Mesenteric fat pad (tissue), 1 donor: ENCODE measurements at places on chromosomes 1 and 21. TPM values are rescaled to one million over a fixed set of nuclear protein-coding genes. Genes with fewer than 3 reads are reported as not detected.

Gene FUCA1
- total RNA-seq, result 40.6 TPM

Gene TAGLN2
- 314 TPM for total RNA-seq

Gene MMEL1
- total RNA-seq, result 3.2 TPM

Gene HCRTR1
- 0.39 TPM for total RNA-seq

Gene LBR
- total RNA-seq, result 55.3 TPM

Gene PDC
- total RNA-seq, result not detected

DNA sequence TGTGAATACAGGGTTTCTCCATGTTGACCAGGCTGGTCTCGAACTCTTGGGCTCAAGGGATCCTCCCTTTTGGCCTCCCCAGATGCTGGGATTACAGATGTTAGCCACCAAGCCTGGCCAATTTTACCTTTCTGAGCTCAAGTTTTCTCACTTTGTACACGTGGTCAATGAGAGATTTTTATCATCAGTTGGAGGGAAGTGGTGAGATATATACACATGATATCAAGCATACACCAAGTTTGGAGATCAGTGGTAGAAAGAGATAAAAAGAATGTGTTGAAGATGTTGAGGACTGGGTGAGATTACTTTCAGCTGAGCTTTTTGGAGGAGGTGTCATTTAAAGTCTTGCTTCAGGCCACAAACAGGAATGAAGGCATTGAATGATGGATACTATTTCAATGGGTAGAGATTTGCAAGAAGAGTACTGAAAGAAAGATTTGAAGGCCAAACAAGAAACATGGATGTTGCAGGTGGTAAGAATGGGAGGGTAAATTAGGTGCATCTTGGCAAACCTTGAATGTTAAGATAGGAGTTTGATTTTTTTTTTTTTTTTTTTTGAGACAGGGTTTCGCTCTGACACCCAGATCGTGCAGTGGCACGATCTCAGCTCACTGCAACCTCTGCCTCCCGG lies 3.0 kb upstream of the SESN2 start:
- no peak for DNase-seq

DNA sequence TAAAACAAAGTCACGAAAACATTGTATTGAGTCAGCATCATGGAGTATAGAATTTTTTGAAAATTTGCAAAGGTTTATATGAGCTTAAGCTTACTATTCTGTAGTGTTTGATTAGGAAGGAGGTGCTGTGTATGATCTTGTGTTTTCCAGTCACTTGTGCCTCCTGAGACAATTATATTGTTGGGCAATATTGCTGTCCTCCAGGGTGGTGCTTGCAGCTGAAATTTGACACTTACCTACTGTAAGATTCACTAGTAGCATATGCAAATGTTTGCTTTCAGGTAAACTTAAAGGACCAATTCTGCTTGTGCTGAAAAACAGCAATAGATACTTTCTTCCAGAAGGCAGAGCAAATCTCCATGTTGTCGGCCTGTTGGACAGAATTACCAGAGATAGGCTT lies 268.0 kb downstream of the TGFB2 start:
- DNase-seq, result no peak

GRCh38 chr1:94395748-94396309 lies 22.4 kb upstream of the ABCD3 start:
- no peak for DNase-seq

GRCh38 chr1:196538473-196538872 lies 69.8 kb downstream of the KCNT2 start:
- DNase-seq, result no peak

DNA sequence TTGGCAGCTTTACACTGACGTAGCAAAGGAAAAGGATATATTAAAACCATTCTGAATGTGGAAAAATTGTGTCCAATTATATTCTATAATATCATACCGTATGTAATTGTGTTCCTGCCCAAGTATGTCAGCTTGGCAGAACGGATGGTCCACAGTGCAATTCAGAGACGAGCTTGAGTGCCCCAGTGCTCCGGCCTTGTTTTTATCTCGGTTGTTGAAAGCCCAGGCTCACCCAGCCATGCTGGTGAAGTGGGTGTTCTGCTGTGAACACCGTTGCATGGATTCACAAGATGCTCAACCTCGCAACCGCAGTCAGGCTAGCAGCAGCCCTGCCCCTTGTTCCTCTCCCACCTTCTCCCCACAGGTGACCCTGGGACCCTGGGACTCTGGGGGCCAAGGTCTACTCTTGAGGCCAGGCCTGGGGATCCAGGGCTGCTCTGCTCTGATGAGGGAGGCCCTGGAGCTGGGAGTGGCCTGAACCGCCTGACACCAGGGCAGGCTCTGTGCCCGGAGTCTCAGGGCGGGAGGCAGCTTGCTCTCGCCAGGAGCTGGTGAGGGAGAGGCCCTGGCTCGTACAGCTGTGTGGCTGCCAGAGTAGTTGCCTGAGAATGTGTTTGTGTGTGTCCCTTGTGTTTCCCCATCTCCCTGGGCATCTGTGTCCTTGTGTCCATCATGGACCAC lies 11.2 kb downstream of the PTPRF start:
- no peak for DNase-seq

- no peak for DNase-seq
Measured at GRCh38 chr1:198749279-198749678, 110.4 kb downstream of the PTPRC start.

DNA sequence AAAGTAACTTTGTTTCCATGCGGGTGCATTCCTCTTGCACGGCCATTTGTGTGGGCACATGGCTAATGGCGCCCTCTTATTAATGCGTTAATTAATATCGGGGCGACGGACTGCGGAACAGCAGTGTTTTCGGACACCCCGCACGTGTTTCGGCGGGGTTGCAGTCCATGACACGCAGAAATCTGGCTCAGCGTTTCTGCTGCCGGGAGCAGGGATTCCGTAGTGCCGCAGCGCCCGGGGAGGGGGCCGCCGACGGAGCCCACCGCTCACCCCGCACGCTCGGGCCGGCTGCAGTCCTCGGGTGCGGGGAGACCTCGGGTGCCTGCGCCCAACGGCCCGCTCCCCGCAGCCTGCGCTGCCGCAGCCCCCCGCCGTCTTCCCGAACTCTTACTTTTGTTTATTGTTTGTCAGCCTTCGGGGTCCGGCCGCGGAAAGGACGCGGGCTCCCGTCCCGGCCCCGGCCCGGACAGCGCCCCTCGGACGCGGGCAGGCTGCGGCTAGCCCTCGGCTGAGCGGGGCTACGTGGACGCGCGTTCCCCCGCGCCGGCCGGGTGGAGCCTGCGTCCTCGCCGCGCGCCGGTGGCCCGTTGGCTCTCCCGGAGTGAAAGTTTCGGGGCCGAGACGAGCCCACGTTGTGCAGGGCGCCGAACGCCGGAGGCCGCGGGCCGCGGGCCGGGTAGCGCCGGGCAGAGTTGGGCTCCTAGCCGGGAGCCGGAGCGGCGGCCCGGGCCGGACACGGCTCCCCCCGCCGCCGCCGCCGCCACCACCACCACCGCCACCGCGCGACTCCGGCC lies 849 bp downstream of the NFIA start:
- DNase-seq, result peak; percentile 87

DNA sequence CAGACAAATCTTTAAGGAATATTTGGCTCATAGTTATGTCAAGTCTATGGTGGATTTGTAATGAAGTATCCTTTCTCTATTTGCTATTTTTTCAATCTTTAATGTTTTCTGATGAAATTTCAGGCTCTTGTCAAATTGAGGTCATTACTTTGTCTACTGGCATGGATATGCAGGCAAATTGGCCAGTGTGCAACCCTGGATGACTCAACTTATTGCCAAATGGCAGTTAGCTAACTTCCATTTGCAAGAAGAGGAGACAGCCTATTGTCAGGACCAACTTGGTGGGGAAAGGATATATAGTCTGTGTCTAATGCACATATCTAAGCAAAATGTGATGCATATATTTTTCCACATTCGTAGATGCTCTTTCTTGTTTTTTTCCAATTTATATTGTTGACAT lies 530.5 kb downstream of the PTBP2 start:
- no peak for DNase-seq

- no peak for DNase-seq
Measured at GRCh38 chr21:19368944-19369343, 965.4 kb upstream of the TMPRSS15 start.

DNA sequence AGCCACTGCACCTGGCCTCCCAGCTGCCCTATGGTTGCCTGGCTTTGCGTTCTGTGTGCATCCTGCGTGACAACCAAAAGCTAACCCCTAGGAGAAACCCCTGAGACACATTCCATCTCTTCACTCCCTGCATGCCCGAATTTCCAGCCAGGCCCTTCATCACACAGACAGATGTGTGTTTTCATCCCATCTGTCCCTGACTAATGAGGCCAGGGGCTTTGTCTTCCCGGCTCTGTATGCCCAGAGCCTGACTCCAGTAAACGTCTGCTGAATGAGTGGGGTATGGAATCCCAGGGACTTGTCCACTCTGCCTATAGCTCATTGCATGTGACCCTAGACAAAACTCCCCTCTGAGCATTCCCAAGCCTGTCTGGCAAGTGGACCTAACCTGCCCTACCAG lies 9.6 kb downstream of the ESPN start:
- no peak for DNase-seq

GRCh38 chr1:179288977-179289376 lies 4.6 kb upstream of the SOAT1 start:
- no peak for DNase-seq

GRCh38 chr1:215198021-215198420 lies 115.5 kb downstream of the KCNK2 start:
- DNase-seq, result no peak

DNA sequence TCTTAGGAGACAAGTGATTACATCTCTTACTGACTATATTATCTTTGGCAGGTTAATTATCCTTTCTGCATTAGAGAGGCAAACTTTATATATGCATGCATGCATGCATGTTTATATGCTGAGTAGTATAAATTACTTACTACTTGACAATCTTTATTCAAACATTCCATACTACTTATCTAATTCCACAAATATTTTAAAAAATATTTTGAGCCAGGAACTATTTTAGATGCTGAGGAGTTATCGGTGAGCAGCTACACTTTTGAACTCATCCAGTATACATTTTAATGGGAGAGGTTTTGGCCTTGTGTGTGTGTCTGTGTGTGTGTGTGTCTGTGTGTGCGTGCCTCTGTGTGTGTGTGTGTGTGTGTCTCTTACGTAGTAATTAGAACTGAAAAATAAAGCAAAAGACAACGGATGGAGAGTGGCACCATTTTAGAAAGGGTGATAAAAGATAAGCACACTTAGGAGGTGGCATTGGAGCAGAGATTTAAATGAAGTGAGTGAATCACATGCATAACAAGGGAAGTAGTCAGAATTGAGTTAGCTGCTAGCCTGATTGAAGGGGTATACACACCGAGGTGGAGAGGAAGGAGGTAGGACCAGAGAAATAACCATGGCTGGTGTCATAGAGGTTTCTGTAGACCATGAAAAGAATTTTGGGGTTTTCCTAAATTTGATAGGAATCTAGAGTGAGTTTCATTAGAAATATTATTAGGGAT lies 1488.4 kb downstream of the MRPL39 start:
- DNase-seq, result no peak
